Stimulated activated CD8-positive, alpha-beta memory T cell treated with anti-CD3 and anti-CD28 coated beads, Interleukin-4, amount 100 ng/mL, for 48 hours (primary cell): ENCODE measurements at places on chromosomes 13 and 19.

DNA sequence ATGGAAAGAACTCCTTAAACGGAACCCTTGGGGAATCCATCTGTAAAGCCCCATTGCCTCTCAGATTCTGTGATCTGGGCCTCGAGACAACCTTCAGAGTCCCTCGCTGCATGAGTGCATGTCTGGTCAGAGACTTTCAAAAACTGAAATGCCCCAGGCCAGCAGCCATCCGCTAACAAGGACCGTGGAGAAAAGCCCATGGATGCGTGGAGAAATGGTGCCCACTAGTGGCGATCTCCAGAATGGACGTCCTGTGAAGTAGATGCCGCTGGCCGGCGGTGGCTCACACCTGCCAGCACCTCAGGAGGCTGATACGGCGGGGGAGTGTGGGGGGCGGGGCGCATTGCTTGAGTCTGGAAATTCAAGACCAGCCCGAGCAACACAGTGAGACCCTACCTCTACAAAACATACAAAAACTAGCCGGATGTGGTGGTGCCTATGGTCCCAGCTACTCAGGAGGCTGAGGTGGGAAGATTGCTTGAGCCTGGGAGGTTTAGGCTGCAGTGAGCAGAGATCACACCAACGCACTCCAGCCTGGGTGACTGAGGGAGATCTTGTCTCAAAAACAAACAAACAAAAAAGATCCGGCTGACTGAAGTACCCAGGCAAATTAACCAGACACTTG is 7.9 kb upstream of the CDC16 start:
- DNase-seq = peak; percentile 94

- no peak for DNase-seq
These were observed 32.2 kb downstream of the ZNF557 start for GRCh38 chr19:7101498-7102253.

DNA sequence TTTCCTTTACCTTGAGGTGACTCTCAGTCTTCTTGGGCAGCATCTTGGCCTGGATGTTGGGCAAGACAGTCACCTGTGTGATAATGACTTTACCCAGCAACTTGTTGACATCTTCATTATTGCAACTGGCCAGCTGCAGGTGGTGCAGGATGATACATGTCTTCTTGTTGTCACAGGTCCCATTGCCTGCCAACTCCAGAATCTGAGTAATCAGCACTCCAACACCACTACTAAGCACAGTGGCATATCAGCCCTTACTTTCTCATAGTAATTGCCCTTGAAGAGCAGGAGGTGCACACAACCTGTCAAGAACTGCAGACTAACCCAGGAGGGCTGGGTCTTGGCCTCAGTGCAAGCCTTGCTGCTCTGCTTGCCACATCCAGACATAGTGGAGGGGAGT is 57.8 kb downstream of the CCNA1 start:
- DNase-seq = no peak

GRCh38 chr13:94057618-94058186 is 421.8 kb downstream of the DCT start:
- DNase-seq = no peak

GRCh38 chr13:83019986-83020385 is 862.3 kb downstream of the SLITRK1 start:
- DNase-seq = no peak

DNA sequence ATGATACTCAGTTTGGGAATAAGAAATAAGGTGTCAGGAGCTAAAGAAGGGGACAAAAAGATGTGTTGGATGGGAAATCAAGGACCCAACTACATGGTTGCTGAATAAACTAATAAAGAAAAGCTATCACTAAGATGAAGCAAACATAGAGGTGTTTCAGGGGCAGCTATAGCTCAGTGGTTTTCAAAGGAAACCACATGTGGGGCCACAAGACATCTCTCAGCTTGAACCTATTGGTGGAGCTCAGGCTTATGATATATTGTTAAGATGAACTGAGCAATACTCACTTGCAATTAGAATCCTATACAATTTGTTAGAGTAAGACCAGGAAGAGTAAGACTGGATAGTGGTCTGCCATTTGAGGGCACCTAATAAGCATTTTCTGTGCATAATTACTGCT is 45.1 kb upstream of the SPRY2 start:
- no peak for DNase-seq

GRCh38 chr19:21569494-21569865 is 64.1 kb downstream of the ZNF429 start:
- DNase-seq = peak; percentile 71

DNA sequence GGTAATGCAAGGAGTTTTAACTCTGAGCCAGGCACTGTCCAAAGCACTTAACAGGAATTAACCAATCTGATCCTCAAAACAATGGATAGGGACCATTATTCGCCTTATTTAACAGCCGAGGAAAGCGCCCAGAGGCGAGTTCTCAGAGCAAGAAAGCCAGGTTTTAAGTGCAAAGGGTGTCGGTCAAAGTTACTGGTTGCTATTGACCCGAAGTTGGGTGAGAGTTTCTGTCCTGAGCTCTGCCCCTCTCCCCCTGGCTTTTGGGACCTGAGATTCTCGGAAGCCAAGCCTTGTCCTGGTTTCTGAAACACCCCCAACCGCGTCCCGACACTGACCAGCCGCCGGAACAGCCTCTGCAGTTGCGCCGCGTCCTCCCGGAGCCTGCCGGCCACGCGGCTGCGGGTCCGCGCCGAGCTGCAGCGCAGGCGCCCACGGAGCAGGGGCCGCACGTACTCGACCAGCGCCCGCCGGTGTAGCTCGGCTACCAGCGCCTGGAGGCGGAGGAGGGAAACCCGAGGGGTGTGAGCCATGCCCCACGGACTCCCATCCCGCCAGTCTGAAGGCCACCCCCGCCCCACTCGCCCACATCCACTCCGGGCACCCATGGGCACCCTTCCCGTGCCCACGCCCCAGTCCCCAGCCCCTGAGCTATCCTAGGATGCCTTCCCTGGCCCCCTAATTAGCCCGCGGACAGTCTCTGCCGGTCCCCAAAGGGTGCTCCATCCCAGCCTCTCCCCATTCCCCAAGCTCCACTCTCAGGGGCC is 27.8 kb downstream of the EXOC3L2 start:
- no peak for DNase-seq

DNA sequence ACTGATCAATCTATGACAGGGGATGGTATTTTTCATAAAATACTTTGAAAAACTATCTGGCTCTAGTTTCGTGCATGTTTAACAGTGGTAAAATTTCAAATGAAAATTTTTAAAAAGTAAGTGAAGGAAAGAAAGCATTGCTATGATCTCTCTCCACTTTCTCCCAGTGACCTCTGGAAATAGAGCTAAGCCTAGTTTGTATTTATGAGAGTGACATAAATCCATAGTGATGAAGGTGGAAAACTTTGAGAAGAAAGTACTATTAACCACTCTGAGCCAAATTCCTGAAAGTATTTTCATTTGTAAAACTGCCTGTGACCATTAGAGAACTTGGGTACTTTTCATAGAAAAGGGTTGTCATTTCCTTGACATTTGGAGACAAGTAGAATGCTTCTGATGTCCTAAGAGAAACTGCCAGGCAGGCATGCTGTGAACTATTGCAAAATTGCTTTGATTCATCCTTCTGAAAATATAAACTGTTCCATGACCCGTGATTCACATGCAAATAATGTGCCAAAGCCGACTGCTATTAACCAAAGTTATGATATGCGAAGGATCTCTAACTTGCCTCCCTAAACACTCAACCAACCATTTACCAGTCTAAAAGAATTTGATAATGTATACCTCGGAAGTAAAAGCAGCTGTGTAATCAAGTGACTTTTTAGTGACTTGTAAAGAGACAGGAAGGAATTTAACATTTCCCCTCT is 133.2 kb downstream of the VWA8 start:
- no peak for DNase-seq

DNA sequence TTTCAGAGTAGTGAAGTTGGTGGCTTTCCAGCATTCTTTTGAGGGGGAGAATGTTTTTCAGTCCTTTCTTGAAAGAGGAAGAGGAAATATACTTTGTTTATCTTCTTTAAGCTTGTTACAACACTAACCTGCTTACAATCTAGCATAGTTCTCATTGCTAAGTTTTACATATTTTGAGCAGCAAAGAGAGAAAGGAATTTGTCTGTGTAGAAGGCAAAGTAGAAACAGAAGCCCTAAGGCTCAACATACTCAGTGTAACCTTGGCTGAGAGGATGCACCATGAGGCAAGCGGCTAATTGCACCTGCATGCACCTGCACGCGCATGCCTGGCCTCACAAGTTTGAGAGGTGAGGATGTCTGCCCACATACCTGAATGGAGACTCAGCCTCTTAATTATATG is 2.2 kb downstream of the FRY start:
- DNase-seq = no peak

DNA sequence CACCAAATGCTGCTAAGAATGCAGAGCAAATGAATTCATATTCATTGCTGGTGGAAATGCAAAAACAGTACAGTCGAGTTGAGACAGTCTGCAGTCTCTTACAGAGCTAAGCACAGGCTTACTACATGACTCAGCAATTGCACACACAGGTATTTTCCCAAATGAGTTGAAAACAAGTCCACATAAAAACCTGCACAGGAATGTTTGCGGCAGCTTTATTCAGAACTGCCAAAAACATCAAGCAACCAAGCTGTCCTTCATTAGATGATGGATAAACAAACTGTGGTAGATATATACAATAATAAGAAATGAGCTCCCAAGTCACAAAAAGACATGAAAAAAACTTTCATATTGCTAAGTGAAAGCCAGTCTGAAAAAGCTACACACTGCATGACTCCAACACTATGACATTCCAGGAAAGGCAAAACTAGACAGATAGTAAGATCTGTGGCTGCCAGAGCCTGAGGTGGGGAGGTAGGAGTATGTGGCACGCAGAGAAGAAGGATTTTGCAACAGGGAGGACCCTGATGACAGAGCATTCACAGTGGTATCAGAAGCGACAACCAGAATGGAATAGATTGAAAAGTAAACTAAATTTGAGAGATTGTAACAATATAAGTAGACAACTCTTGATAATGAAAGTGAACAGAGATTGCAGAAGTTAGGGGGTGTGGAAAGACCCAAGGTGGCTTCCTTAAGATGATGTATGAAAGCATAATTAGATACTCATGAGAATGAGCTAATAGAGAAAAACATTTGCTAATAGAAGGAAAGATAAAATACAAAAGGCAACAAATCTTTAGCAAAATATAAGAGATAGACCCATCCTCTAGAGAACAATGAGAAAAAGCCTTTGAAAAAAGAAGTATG is 52.7 kb downstream of the TSC22D1 start:
- no peak for DNase-seq

- no peak for DNase-seq
These were observed 633.5 kb upstream of the ATXN8OS start for GRCh38 chr13:69474011-69474685.

DNA sequence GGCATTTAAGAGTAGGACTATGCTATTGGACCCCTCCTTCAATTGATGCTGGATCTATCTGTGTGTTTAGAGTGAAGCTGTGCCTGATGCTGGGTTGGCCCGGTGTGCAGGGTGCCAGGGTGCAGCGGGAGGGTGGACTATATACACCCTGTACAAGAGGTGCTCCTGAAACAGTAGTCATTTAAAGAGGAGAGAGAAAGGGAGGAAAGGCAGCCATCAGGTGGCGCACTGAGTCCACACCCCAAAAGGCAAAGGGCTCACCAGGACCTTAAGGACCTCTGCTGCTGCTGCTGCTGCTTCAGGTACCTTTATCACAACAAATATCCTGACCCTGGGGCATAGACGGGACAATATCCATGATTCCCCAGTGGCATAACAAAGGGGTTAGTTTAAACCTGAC is 39.4 kb downstream of the ZNF136 start:
- peak; percentile 66 for DNase-seq

DNA sequence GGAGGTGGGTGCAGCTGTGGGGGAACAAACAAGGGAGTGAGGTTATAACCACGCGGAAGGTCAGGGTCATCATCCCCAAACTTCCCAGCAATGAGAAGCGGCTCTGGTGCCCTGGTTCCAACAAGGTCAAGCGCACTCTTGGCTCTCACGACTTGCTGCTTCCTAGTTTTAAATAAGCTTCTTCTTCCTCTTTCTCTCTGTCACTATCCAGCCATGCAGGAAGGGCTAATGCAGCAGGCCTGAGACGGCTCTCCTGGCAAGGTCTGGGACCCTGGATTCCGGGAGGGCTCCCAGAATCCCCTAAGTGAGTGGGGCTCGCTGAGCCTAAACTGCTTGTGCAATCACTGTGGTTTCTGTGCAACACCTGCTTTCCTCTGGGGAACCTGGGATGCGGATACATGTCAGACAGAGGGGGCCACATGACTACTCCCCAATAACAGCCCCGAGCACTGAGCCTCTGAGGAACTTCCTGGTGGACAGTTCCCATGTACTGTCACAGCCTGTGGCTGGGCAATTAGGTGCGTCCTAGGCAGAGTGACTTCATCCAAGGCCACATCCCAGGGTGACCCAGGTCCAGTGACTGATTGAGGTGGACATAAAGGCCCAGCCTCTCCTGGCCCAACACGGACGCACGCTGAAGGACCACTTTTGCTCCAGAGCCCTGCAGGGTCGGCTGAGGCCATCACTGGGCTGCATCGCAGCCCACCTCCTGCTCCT is 24.2 kb downstream of the VRK3 start:
- DNase-seq = no peak

DNA sequence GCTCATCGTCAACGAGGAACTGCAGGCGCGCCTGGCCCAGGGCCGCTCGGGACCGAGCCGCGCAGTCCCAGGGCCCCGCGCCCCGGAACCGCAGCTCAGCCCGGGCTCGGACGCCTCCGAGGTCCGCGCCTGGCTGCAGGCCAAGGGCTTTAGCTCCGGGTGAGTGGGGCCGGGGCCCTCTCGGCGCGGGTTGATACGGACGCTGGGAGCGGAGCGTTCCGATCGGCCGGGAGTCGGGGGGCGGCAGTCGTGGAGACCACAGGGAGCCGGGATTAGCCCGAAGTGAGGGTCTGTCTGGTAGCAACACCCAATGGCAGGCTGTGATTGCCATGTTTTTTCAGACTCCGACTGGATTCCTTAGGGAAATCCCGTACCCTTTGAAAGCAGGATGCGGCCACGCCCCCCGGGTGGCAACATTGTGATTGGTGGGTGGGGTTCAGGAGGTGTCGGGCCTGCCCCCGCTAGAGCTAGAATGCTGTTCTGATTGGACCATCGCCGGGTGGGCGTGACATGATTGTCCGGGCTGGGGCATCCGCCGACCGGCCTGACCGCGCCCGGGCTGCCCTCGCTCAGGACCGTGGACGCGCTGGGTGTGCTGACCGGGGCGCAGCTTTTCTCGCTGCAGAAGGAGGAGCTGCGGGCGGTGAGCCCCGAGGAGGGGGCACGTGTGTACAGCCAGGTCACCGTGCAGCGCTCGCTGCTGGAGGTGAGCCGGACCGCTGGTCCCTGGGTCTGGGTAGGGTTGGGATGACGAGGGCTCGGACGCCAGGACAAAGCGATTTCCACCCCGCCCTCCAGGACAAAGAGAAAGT is 11.3 kb downstream of the EPS8L1 start:
- DNase-seq = peak; percentile 79

- no peak for DNase-seq
These were observed 12.2 kb downstream of the GRIK5 start for GRCh38 chr19:42057846-42058245.

GRCh38 chr19:29564574-29565005 is 38.8 kb downstream of the VSTM2B start:
- DNase-seq = no peak

- DNase-seq = no peak
These were observed 1774.6 kb upstream of the PCDH20 start for GRCh38 chr13:63190219-63190618.
